Vagina (tissue), 2 donors: ENCODE measurements at places on chromosomes 7 and 10. TPM values are rescaled to one million over a fixed set of nuclear protein-coding genes. Genes with fewer than 3 reads are reported as not detected.

GRCh38 chr7:94146408-94146807 lies 142.3 kb upstream of the BET1 start:
- no peak overlapping the region for H3K4me3 ChIP-seq
- no peaks in the 10 kb centered on the region for H3K27me3 ChIP-seq
- no peak overlapping the region for H3K27ac ChIP-seq
- no peaks in the 10 kb centered on the region for H3K36me3 ChIP-seq
- no peak for DNase-seq

GRCh38 chr10:45589009-45589408 lies 83.6 kb downstream of the ZFAND4 start:
- H3K4me3 ChIP-seq, result no peak overlapping the region
- H3K4me1 ChIP-seq, result peaks cover 14% of the 10 kb centered on the region
- H3K36me3 ChIP-seq, result no peaks in the 10 kb centered on the region
- no peak for DNase-seq

- no peaks in the 10 kb centered on the region for H3K36me3 ChIP-seq
- no peak overlapping the region for H3K4me3 ChIP-seq
- H3K27me3 ChIP-seq, result no peaks in the 10 kb centered on the region
- no peak for DNase-seq
- no peak overlapping the region for H3K27ac ChIP-seq
- H3K4me1 ChIP-seq, result no peaks in the 10 kb centered on the region
Observed at GRCh38 chr7:119720541-119720940, 552.4 kb upstream of the KCND2 start.

HTRA1 gene
- 116 TPM for total RNA-seq

GRCh38 chr10:101238732-101239105 lies 9.5 kb upstream of the LBX1 start:
- H3K36me3 ChIP-seq, result no peaks in the 10 kb centered on the region
- peaks cover 5% of the 10 kb centered on the region for H3K27me3 ChIP-seq
- no peak for DNase-seq
- peaks cover 11% of the 10 kb centered on the region for H3K4me1 ChIP-seq
- H3K27ac ChIP-seq, result no peak overlapping the region

DNA sequence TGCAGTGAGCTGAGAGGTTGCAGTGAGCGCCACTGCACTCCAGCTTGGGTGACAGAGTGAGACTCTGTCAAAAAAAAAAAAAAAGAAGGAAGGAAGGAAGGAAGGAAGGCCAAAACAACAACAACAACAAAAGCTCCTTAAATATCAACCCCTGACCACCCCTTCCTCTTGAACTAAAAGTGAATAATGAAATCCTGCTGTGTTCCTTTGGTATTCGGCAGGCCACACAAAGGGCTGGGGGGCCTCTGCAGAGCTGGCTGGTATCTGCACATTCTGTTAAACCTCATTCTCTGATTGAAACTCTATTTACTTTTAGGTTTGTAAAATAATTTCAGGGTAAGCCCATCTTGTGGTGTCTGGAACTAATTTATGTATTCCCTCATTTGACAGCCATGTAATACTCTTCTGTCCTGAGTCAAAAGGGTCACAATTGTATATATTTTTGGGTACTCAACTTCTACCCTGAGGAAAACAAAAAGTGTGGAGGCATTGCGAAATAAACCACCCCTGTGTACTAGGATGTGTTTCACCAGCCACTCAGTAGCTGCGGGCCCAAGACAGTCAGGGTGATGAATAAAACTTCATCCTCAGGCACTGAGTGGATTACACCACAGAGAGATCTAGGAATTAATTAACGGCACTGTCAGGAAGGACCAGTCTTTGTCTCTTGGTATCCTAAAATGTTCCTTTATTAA lies 446.4 kb upstream of the PFKP start:
- H3K27ac ChIP-seq, result no peak overlapping the region
- H3K4me3 ChIP-seq, result no peak overlapping the region

DNA sequence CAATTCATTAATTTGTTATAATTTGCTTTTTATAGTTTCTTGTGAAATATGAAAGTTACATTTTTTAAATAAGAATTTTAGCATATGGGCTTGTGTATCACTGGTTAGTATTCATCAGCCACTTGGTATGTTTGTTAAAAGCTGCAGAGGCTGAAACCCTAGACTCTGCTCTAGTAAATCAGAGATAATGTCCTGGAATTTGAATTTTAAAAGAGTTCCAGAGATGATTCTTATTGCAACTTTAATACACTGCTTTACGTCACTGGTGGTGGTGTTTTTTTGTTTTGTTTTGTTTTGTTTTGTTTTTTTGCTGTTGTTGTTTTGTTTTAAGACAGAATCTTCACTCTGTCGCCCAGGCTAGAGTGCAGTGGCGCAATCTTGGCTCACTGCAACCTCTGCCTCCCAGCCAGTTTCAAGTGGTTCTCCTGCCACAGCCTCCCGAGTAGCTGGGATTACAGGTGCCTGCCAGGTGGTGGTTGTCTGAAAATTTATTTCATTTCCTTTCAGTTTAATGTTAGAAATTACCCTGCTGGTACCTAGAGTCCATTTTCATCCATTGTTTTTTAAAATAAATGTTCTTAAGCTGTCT lies 43.8 kb downstream of the PTPN12 start:
- no peaks in the 10 kb centered on the region for H3K27me3 ChIP-seq
- H3K36me3 ChIP-seq, result peaks cover 10% of the 10 kb centered on the region
- no peak overlapping the region for H3K4me3 ChIP-seq
- DNase-seq, result no peak
- H3K27ac ChIP-seq, result no peak overlapping the region

RAB19 gene
- total RNA-seq, result not detected

- no peaks in the 10 kb centered on the region for H3K4me1 ChIP-seq
- no peaks in the 10 kb centered on the region for H3K27me3 ChIP-seq
- no peak overlapping the region for H3K27ac ChIP-seq
- no peaks in the 10 kb centered on the region for H3K36me3 ChIP-seq
- H3K4me3 ChIP-seq, result no peak overlapping the region
Observed at GRCh38 chr10:24849501-24850299, 102.7 kb downstream of the PRTFDC1 start.

FAM221A gene
- total RNA-seq, result 4.7 TPM

NXPH1 gene
- 0.25 TPM for total RNA-seq

- no peaks in the 10 kb centered on the region for H3K27me3 ChIP-seq
- no peak for DNase-seq
- H3K4me3 ChIP-seq, result no peak overlapping the region
- peaks cover 19% of the 10 kb centered on the region for H3K4me1 ChIP-seq
Observed at GRCh38 chr10:14659626-14660196, 115.0 kb downstream of the FAM107B start.

XRCC2 gene
- 1.7 TPM for total RNA-seq

- H3K4me3 ChIP-seq, result no peak overlapping the region
- H3K27ac ChIP-seq, result peak overlapping the region; percentile 41
- no peaks in the 10 kb centered on the region for H3K36me3 ChIP-seq
- no peaks in the 10 kb centered on the region for H3K27me3 ChIP-seq
- no peak for DNase-seq
Observed at GRCh38 chr7:27922907-27923641, 183.1 kb downstream of the TAX1BP1 start.

GRCh38 chr7:92835261-92835850 lies 1.0 kb downstream of the CDK6 start:
- peak overlapping the region; percentile 84 for H3K27ac ChIP-seq
- no peaks in the 10 kb centered on the region for H3K27me3 ChIP-seq
- H3K4me3 ChIP-seq, result peak overlapping the region; percentile 57
- no peak for DNase-seq

GRCh38 chr7:5234852-5235831 lies 45.1 kb downstream of the WIPI2 start:
- peaks cover 11% of the 10 kb centered on the region for H3K4me1 ChIP-seq
- H3K27me3 ChIP-seq, result no peaks in the 10 kb centered on the region
- H3K4me3 ChIP-seq, result no peak overlapping the region
- H3K36me3 ChIP-seq, result peaks cover 34% of the 10 kb centered on the region
- H3K27ac ChIP-seq, result no peak overlapping the region

DNA sequence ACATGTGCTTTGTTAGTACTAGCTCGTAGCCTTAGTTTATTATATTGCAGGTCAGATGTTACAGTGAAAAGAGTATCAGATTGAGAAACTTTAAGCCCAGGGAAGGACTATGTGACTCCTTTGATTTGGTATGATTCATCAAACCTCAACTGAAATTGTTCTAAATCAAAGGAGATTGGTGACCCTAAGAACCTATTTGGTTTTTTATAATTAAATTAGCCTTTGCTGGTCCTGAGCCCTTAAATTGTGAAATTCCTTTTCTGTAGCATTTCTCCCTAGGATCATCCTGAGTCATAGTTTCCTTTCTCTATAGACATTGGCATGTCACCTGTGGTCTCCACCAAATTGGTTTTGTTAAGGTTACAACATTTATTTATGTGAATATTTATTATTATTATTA lies 89.7 kb downstream of the POLR1F start:
- H3K36me3 ChIP-seq, result no peaks in the 10 kb centered on the region
- no peak overlapping the region for H3K4me3 ChIP-seq
- no peaks in the 10 kb centered on the region for H3K4me1 ChIP-seq
- no peak for DNase-seq
- H3K27ac ChIP-seq, result no peak overlapping the region

- no peaks in the 10 kb centered on the region for H3K36me3 ChIP-seq
- no peaks in the 10 kb centered on the region for H3K27me3 ChIP-seq
- no peak overlapping the region for H3K4me3 ChIP-seq
- DNase-seq, result no peak
Observed at GRCh38 chr7:81527651-81528050, 242.2 kb downstream of the HGF start.

DBF4 gene
- 8.3 TPM for total RNA-seq

DNA sequence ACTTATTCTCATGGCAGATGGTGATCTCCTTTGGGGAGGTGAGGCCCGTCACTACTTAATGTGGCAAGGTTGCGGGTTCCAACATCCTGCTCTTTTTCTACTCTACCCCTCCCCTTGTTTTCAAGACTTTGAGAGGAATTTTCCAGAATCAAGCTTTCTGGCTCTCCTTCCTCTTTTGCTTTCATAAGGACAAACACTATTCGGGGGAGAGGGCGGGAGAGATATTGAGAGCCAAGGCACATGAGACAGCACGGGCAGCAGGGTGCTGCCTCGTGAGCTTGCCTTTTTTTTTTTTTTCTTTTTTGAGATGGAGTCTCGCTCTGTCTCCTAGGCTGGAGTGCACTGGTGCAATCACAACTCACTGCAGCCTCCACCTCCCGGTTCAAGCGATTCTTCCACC lies 6.9 kb upstream of the PFKFB3 start:
- peak overlapping the region; percentile 81 for H3K27ac ChIP-seq
- DNase-seq, result no peak
- no peaks in the 10 kb centered on the region for H3K27me3 ChIP-seq

DNA sequence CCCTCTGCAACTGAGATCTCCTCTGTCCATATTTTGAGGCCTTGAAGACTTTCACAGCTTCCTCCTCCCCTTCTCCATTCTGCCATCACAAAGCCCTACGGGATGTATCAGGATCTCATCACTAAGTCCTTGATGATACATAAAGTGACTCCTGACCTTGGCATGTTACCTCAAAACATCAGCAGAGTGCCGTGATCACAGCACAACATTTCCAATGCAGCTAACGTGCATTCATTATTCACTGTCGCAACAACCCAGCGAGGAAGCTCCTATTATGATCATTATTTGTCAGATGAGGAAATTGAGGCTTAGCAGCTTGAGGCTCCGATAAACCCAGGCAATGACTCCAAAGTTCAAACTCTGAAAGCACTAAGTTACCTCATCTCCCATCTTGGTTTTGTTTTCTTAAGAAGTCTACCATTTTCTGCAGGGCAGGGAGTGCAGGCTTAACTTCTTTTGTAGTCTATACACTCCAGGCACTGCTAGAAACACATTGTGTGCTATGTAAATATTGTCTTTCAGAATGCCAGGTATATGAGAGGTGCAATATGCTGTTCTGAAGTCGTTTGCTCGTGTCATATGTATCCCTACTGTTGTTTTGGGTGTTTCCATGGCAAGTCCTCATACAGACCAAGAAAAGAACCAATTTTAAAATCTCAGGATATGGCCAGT lies 80.6 kb upstream of the C1QL3 start:
- H3K27me3 ChIP-seq, result no peaks in the 10 kb centered on the region
- no peak overlapping the region for H3K27ac ChIP-seq
- H3K4me1 ChIP-seq, result no peaks in the 10 kb centered on the region

FXYD4 gene
- not detected for total RNA-seq

HOXA7 gene
- total RNA-seq, result 23.8 TPM

DNA sequence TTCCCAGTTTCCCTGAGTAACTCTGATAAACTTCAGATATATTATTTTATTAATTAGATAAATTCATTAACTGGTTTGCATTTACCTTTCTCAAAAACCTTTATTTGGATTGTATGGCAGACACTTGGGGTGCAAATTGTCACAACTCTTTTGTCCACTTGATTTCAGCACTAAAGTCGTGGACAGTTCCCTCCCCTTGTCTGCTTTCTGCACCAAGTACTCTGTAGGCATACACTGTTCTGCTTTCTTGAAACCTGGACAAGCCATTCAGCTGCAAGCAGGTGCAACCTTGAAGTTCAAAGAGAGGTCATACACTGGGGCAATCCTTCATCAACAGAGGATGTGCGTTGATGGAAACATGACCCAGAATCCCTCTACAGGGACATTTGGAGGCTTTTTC lies 162.9 kb downstream of the ARL5B start:
- H3K27me3 ChIP-seq, result no peaks in the 10 kb centered on the region
- H3K4me1 ChIP-seq, result no peaks in the 10 kb centered on the region
- DNase-seq, result no peak
- no peaks in the 10 kb centered on the region for H3K36me3 ChIP-seq

- no peaks in the 10 kb centered on the region for H3K36me3 ChIP-seq
- peaks cover 55% of the 10 kb centered on the region for H3K4me1 ChIP-seq
- DNase-seq, result no peak
- H3K27ac ChIP-seq, result peak overlapping the region; percentile 23
Observed at GRCh38 chr7:17558135-17558534, 259.7 kb downstream of the AHR start.

EPO gene
- total RNA-seq, result not detected

GRCh38 chr10:128542659-128543058 lies 416.4 kb upstream of the MKI67 start:
- H3K27me3 ChIP-seq, result peaks cover 4% of the 10 kb centered on the region
- H3K36me3 ChIP-seq, result no peaks in the 10 kb centered on the region
- H3K4me1 ChIP-seq, result peaks cover 6% of the 10 kb centered on the region

GRCh38 chr10:1734288-1734687 lies 3.0 kb downstream of the ADARB2 start:
- no peaks in the 10 kb centered on the region for H3K36me3 ChIP-seq
- no peak overlapping the region for H3K4me3 ChIP-seq
- H3K4me1 ChIP-seq, result peaks cover 16% of the 10 kb centered on the region
- H3K27me3 ChIP-seq, result peaks cover 3% of the 10 kb centered on the region
- H3K27ac ChIP-seq, result no peak overlapping the region
- DNase-seq, result no peak

DNA sequence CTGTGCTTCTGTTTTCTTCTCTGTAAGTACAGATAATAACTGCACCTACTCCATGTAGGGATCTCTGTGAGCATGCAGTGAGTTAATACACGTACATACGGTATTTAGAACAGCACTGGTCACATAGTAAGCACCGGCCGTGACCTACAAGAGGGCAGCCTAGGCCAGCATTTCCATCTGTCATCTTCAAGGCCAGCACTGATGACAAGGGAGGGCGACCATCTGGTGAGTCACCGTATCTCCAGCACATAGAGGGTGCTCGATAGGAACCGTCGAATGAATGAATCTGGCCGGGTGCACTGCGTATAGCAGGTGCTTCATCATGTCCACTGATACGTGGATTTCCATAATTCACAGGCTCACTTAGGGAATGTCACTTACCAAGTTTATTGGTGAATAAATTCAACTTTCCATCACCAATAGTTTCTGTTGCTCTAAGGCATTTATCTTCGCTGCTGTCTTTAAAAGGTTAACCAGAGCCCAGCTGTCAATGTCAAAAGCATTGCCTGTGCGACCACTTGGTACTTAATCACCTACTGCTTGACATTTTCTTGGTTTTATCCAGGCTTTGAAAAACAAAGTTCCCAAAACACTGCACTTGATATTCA lies 8.3 kb downstream of the NOD1 start:
- DNase-seq, result peak; percentile 90
- peaks cover 71% of the 10 kb centered on the region for H3K4me1 ChIP-seq
- no peak overlapping the region for H3K4me3 ChIP-seq
- peak overlapping the region; percentile 80 for H3K27ac ChIP-seq
- H3K27me3 ChIP-seq, result no peaks in the 10 kb centered on the region
